ENCODE measurements at places on chromosomes 16 and 17.

DNA sequence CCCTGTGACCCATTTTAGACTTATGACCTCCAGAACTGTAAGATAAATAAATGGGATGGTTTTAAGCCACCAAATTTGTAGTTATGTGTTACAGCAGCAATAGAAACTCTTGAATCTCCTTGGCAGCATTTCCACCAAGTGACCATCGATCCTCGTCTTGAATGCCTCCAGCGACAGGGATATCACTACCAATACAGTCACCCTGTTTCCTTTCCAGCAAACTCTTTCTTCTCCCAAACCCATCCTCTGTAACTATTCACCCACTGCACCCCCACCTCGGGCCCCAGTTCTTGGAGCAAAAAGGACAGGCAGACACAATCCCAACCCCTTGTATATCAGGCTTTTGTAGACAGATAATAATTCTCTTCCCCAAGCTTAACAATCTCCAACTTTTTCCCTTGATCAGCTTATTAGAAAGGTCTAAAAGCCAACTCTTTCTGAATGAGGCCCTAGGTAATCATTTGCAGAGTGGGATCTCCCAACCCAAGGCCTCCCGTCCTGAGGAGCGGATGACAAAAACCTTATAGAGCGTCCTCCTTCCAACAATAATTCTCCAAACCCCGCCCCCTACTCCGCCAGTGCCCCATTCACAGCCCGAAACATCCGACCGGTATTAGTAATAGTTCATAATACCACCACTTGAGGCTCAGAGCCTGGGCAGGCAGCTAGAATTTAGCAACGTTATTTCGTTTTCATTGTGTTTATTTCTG, 14.7 kb upstream of the PLLP start:
- DNase-seq: no peak

GRCh38 chr16:53971616-53972015, 267.7 kb downstream of the FTO start:
- no peak for DNase-seq

DNA sequence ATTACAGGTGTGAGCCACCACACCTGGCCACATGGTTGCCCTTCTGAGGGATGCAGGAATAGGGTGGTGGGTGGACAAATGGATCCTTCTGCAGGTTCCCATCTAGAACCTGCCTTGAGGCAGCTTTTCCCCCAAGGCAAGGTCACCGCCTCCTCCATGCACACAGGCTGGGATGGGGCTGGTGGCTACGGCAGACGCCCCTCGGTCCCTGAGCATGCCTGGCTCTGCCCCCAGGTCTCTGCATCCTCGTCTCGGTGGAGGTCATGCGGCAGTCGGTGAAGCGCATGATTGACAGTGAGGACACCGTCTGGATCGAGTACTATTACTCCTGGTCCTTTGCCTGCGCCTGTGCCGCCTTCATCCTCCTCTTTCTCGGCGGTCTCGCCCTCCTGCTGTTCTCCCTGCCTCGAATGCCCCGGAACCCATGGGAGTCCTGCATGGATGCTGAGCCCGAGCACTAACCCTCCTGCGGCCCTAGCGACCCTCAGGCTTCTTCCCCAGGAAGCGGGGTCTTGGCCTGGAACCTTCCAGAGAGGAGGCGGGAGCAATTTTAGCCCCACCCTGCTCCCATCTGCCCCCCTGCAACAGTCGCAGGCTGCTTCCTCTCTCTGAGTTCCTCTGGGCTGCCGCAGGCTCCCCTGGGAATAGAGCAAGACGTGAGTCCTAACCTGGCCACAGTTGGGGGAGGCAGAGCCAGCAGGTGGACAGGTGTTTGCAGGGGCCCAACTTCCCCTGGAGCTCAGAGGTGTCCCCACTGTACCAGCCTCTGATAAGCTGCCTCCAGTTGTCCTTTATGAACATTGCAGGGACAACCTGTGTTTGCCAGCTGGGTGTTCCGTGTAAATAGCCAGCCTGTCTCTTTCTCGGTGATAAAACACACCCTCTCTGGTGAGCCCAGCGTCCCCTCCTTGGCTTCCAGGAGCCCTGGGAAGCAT, 11.7 kb downstream of the CACNG1 start:
- no peak for DNase-seq

- peak; percentile 80 for DNase-seq
Observed at GRCh38 chr17:9371019-9371418, 204.6 kb downstream of the STX8 start.

DNA sequence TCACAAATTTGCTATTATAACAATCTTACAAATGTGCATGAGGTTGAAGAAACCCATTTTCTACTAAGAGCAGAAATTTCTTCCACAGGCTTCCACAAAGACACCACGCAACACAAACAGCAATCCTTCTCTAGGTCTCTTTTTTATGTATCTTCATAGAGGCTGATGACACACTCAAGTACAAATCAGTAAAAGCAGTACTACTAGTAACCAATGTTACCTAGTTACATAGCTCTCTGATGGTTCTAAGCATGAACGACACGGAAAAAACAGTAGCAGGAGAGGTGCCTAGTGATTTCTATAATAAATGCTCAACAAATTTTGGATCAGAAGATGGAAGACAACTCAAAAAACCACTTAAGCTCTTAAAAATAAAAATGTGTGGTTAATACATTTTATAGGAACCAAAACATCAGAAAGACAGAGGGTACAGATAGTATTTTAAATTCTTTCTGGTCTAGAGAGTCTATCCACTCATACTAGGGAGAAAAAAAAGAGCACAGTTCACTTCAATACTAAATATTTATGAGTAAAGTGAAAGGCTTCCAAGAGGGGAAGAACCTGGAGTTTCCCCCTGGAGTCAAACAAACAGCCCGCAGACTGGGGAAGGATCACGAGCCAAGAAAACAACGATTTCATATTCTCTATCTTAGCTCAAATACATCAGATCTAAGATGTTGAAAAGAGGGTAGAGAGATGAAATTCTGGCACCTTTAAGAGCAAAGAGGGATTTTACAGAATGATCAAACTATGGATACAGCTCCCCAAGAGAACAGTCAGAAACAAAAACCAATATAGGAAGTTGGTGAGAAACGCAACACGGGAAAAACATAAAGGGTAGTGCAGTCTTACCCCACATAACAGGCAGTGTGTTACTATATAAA, 40.2 kb downstream of the SMG6 start:
- no peak for DNase-seq

DNA sequence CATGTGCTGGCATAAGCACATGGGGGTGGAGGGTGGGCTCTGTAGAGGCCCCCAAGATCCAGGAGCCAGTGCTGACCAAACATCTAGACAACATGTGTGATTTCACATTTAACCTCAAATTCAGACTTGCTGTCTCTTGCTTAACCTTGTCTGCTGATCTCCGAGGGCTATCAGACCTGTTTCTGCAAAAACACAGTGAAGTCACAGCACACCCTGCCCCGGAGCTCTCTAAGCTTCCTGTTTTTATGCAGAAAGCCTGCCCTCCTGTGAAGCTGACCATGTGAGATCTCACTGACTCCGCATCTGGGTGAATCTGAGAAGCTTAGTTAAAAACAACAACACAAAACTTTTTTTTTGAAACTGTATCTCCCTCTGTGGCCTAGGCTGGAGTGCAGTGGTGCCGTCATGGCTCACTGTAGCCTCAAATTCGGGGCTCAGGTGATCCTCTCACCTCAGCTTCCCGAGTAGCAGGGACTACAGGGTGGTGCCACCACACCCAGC, 6.6 kb upstream of the DPEP2 start:
- no peak for DNase-seq

DNA sequence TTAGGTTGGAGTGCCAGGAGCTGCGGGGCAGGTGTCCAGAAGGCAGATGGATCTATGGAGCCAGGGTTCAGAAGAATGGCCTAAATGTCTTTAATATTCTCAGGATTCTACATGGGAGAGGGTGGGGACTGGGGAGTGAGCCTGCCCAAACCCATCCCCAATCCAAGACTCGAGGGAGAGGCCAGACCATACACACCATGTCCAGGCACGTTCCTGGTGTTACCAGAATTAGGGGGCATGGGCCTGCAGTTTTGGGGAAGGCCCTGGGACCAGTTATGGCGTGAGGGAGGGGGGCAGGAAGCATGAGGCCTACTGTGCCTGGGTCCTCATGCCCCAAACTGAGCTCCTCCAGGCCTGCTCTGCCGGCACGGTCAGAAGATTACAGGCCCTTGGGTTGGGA, 1.9 kb downstream of the TAX1BP3 start:
- DNase-seq: no peak

- DNase-seq: no peak
Observed at GRCh38 chr17:32443827-32444300, 446 bp upstream of the PSMD11 start.

DNA sequence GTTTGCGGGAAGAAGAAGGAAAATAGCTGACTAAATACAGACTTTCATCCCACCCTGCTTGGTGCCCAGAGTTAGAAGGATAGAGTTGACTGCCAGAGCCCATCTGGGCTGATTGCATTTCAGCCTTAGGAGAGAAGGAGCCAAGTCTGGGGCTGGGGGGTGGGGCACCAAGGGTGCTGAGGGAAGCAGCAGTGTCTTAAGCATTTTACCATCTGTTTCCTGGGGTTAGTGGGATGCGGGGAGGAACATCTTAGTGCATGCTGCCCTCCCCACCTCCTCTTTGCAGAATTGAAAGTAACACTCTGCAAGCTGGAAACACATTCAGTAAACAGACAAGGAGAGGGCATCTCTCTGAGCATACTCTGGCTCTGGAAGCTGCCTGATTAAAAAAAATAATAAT, 1.5 kb upstream of the ARL5C start:
- DNase-seq: no peak

Data from NCI-H187 treated with DMSO at 0.1 percent for 48 hours (cell line).